Stimulated activated CD4-positive, alpha-beta T cell treated with anti-CD3 and anti-CD28 coated beads, TNF-alpha, amount 100 ng/mL, for 48 hours (primary cell): ENCODE measurements at places on chromosomes 16 and 17.

GRCh38 chr17:1830288-1830687 lies 483 bp downstream of the RPA1 start:
- no peak for DNase-seq

- DNase-seq = no peak
Observed at GRCh38 chr16:55828680-55829079, 4.2 kb downstream of the CES1 start.

GRCh38 chr16:13958474-13958873 lies 38.5 kb downstream of the ERCC4 start:
- no peak for DNase-seq

GRCh38 chr16:72897707-72898106 lies 150.2 kb downstream of the ZFHX3 start:
- DNase-seq = no peak

GRCh38 chr17:4945176-4945943 lies 3.0 kb downstream of the PFN1 start:
- DNase-seq = peak; percentile 83

GRCh38 chr17:49214676-49215360 lies 4.3 kb downstream of the ABI3 start:
- no peak for DNase-seq

DNA sequence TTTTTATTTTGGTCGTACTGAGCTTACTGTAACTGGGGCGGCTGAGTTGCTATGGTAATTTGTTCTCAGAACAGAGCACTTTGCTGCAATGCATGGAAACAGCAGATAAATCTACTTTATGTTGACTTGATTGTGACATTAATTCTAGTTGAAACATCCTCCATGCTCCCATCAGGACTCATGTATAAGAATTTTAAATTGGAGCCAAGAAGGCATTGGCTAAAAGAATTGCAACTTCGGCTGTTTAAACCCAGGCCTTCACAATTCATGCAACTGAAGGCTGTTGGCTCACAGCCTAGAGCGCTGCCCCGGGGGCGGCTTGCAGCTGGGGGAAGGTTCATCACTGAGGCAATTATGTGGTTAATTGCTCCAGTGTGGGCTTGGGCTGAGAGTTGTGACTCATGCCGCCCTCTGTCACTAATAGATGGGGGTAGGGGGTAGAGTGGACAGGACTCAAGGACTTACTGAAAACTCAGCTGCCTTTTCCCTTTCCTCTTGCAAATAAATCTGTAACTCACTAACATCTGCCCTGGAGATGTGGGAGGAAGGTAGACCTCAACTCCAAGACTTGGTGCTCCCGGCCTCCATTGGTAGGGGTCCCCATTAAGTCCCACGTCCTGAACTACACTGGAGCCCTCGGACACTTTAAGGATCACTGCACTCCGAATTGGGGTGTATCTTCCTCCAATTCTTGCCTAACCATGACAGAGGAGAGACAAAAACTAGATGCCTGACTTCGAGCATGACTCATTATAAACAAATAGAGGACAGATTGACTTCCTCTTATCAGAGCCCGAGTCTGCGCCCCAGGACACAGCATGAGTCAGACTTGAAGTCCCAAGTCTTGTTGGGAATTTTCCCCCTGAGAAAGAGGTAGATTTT lies 37.5 kb downstream of the ERCC4 start:
- no peak for DNase-seq

DNA sequence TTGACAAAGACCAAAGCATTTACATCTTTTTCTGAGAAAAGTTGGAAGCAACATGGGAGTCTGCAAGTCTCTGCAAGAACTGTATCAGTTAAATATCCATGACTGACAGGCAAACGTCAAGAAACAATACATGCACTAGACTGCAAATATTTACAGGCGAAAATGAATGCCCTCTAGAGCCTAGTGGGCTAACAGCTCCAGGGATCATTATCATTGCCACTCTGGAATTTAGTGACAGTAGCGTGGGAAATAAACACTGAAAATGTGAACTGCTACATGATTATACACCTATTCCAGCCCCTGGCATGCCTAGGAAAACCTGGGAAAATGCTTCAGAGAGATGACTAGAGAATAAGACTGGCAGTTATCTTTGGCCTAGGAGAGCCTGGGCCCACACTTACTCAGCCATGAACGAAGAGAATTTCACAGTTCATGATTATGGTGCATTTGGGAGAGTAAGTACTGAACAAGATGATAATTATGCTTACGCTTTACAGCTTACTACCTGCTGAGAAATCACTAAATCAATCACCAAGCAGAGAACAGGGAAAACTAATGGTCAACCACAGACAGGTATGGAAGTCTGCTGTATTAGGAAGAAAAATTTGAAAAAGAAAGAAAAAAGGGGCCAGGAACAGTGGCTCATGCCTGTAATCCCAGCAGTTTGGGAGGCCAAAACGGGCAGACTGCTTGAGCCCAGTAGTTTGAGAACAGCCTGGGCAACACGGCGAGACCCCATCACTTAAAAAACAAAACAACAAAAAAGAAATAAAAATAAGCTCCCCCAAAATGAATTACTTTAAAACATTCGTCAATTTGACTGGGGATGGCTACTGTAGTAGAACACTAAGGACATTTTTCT lies 66.6 kb upstream of the CLEC18B start:
- DNase-seq = no peak

DNA sequence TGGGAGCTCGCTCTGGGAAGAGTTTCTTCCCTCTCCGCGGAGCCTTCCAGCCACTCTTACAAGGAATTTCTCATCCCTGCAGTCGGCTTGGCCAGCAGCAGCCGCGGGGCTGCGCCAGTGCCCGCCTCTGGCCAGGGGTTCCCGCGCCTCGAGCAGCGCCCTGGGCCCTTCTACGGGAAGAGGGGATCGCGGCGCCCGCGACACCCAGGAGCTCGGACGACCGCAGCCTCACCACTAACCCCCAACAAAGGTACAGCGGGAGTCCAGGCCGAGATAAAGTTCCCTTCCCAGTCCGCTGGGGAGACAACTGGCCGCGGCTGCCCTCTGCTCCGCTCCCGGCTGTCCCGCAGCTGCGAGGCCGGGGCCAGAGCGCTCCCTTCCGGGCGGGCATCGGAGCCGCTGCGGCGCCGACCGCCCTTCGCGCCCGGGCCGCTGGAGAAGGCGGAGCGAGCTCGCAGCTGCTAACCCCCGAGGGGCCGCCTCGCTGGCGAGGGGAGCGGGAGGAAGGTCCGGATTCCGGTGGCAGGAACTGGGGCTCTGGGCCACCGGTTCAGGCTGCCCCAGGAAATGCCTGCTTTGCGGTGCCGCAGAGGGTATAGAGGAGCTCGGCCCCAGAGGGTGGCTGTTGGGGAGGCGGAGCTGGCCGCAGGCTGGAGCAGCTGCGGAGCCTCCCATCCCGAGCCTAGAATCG lies 3.6 kb upstream of the HS3ST3B1 start:
- DNase-seq = no peak

DNA sequence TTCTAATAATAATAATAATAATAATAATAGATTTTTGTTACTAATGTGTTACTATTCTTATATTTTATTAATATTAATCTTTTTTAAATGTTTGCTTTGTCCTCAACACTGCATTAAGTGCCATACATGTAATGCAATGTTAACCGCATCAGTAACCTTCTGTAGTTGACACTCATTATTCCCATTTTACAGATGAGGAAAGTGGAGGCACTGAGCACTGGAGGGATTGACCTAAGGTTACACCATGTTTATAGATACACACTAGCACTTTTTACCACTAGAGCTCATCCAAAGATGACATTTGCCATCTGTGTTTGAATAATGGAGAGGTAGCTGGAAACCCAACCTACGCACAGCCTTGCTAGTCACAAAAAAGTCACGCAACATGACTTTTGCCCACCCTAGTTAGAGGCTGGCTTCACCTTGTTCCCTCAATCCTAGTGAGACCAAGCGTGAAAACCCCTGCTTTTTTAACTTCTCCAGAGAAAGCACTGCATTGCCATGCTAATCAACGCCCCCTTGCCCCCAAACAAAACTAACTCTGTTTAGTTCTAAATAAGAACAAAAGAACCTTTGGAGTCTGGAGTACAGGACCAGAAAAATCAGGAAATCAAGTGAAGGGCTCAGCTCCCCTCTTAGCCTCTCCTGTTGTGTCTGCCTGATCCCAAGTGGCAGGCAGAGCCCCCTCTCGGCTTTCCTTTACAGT lies 2.3 kb downstream of the ARSG start:
- DNase-seq = no peak

DNA sequence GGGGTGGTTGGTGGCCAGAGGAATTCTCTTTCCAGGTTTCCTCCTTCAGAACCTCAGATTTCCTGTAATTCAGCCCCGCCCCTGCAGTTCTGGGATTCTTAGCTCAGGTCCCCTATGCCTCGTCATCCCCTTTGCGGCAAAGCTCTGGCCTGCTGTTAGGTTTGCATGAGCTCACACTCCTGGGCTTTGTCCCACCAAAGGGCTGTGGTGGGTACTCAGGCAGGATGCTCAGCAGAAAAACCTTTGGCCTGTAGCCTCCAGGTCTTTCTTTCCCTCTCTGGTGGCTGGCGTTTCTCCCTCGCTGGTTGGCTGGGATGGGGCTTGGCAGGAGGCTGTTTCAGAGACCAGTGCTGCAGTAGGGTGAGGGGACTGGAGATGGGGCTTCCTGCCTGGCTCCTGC lies 9.6 kb upstream of the PLEKHG4 start:
- DNase-seq = no peak

DNA sequence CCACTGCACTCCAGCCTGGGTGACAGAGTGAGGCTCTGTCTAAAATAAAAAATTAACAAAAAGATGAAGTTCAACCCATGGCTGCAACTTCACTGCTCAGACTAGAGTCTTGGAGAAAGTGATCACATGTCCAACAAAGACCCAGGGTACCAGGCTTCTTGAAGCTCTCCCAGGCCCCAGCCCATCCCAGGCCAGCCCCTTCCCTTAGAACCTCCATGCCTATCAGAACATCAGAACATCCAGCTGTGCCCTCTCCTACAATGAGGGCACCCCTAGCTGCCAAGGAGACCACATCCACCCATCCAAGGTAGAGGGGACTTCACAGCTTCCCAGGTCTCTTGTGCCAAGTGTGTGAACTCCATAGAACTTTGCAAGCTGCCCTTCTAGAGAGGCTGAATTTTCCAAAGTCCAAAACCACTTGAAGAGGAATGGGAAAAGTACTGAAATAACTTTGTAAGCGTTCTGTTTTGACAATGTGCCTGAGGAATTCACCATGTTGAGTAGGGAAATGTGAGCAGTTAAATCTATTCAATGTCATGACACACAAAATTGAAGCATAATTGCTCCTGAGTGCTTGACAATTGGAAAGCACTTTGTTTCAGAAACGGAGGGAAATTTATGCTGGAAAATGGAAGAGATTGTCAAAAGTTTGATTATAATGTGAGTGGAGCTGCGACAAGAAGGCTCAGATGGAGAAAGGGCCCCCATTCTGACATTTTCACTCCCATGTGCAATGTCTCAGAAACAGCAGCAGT lies 230.4 kb downstream of the ZNF423 start:
- no peak for DNase-seq

- DNase-seq = no peak
Observed at GRCh38 chr17:80843741-80844156, 147.9 kb upstream of the CHMP6 start.

- peak; percentile 15 for DNase-seq
Observed at GRCh38 chr16:4664538-4665418, 28.6 kb upstream of the NUDT16L1 start.

DNA sequence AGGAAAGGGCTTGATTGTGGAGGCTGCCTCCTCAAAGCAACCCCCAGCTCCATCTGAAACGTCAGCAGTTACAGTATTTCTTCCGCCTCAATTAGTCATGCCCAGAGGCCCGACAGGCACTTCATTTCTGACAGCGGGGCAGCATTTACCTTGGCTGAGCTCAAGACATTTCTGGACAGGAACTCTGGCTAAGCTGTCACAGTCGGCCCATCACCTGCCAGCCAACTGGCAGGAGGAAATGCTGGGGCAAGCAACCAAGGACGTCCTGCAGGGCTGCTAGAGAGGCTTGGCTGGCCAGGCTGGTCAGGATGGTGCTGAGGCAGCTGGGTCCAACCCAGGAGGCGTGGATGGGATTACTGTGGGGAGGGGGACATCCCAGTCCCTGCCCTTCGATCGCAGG lies 27.8 kb downstream of the PLXDC1 start:
- no peak for DNase-seq

GRCh38 chr16:11053916-11054460 lies 109.6 kb downstream of the CLEC16A start:
- no peak for DNase-seq

GRCh38 chr17:61461967-61462718 lies 9.9 kb downstream of the TBX4 start:
- DNase-seq = no peak

- no peak for DNase-seq
Observed at GRCh38 chr17:40561294-40561870, 3.9 kb downstream of the CCR7 start.

DNA sequence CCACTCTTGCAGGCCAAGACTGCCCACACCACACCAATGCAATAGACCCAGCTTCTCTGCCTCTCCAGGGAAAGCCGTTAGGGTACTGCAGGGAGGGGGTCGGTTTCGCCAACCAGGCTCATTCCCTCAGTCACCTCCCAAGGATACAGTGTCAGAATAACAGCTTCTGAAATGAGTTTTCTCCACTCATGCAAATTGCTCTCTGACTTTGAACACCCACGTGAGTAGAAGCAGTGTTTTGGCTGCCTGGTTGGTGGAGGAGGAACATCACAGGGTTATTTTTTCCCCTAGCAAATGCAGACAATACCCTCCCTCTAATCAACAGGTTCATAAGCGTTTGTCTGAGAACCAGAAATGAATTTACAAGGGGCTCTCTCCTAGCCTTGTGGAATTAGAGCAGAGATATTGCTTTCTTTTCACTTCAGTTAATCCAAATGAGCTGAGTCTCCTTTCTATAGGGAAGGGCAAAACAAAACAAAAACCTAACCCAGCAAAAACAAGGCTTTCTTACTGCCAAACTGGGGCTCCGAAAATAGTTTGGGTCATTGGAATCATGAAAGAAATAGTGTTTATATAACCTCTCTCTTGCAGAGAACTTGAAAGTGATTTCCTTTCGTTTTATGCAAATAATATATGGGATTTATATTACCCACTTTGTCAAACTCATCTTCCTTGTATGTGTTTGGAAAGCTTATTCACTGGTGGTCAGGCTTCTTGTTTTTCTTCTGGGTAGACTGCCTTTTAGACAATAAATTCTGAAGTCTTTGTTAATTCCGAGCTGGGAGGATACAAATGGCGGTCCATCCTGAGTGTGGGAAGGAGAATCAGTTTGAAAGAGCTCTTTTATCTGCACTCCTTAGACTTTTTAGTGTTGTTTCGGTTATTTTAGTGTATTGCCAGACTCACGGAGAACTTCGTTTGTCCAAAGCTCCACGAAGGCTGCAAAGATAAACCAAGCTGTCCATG lies 229.9 kb downstream of the MSI2 start:
- no peak for DNase-seq
